ENCODE measurements at places on chromosomes 4 and X. TPM values are rescaled to one million over a fixed set of nuclear protein-coding genes. Genes with fewer than 3 reads are reported as not detected.

GRCh38 chr4:34220601-34221000 is 2023.7 kb downstream of the ARAP2 start:
- H3K36me3 ChIP-seq = no peaks in the 10 kb centered on the region
- H3K4me1 ChIP-seq = no peaks in the 10 kb centered on the region
- H3K27me3 ChIP-seq = no peaks in the 10 kb centered on the region
- H3K27ac ChIP-seq = no peak overlapping the region
- H3K4me3 ChIP-seq = no peak overlapping the region

DNA sequence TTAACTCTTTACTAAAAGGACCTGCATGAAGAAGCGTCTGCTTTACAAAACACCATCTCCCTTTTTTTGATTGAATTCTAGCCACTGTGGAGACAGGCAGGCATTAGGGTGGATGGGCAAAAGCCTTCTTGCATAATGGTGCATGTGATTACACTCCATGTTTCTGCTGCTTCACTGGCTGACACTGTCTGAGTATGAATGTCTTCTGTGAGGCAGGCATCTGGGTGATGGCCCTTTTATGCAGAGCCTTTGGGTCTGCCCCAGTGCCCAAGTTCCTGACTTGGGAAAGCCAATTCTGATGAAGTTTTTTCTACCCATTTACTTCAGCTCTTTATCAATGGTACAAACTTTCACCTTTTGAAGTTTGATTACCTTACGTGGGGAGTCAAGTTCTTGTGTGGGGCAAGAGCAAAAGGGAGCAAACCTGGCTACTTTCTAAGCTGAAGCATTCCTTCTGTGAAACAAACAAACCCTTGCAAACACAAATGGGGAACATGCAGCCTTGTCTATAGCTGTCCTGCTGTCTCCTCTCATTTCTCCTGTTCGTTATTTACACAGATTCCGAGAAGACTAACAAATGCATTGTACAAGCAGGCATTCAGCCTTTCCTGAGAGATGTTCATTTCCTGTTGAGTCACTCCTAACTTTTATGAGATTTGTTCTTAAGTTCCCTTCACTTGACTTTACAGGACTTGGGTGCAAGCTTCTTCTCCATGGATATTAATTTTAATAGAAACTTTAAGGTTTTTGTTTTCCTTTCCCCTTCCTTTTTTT is 301.9 kb downstream of the TLL1 start:
- H3K4me1 ChIP-seq = no peaks in the 10 kb centered on the region
- no peak for DNase-seq
- H3K27ac ChIP-seq = no peak overlapping the region
- no peaks in the 10 kb centered on the region for H3K27me3 ChIP-seq

DNA sequence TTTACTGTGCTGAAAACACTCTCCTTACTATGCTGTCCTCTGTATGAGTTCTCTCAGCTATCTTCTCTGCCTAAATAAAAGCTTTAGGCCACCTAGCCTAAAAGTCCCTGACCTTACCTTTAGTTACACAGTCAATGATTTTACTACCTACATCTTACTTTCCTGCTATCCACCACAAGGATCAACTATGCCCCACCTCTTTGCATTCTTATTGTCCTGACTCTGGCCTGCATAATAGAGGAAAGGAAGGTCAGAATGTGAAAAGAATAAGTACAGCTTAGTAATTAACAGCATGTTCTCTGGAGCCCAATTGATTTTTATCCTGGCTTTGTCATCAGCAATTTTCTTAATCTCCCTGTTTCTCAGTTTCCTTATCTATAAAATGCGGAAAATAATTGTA is 1257.8 kb downstream of the RPA4 start:
- H3K4me3 ChIP-seq = no peak overlapping the region
- no peaks in the 10 kb centered on the region for H3K4me1 ChIP-seq
- no peaks in the 10 kb centered on the region for H3K36me3 ChIP-seq
- no peaks in the 10 kb centered on the region for H3K27me3 ChIP-seq
- no peak overlapping the region for H3K27ac ChIP-seq

- no peak for DNase-seq
- no peak overlapping the region for H3K4me3 ChIP-seq
- no peaks in the 10 kb centered on the region for H3K36me3 ChIP-seq
- H3K4me1 ChIP-seq = no peaks in the 10 kb centered on the region
- no peaks in the 10 kb centered on the region for H3K27me3 ChIP-seq
- no peak overlapping the region for H3K27ac ChIP-seq
Measured at GRCh38 chrX:9835585-9836210, 49.5 kb downstream of the SHROOM2 start.

GRCh38 chr4:158314756-158315487 is 104.6 kb downstream of the TMEM144 start:
- H3K36me3 ChIP-seq = no peaks in the 10 kb centered on the region
- DNase-seq = no peak
- H3K4me3 ChIP-seq = no peak overlapping the region
- H3K27ac ChIP-seq = no peak overlapping the region

- H3K4me1 ChIP-seq = no peaks in the 10 kb centered on the region
- no peak for DNase-seq
- no peaks in the 10 kb centered on the region for H3K27me3 ChIP-seq
- no peak overlapping the region for H3K4me3 ChIP-seq
- H3K36me3 ChIP-seq = no peaks in the 10 kb centered on the region
- no peak overlapping the region for H3K27ac ChIP-seq
Measured at GRCh38 chrX:146451136-146451535, 358.4 kb upstream of the CXorf51B start.

- peaks cover 9% of the 10 kb centered on the region for H3K4me1 ChIP-seq
- DNase-seq = no peak
- H3K4me3 ChIP-seq = no peak overlapping the region
- H3K36me3 ChIP-seq = no peaks in the 10 kb centered on the region
- no peaks in the 10 kb centered on the region for H3K27me3 ChIP-seq
Measured at GRCh38 chr4:76626686-76627465, 191.8 kb downstream of the SHROOM3 start.

GRCh38 chr4:167622481-167623240 is 388.4 kb upstream of the SPOCK3 start:
- no peaks in the 10 kb centered on the region for H3K4me1 ChIP-seq
- no peak overlapping the region for H3K4me3 ChIP-seq

- DNase-seq = no peak
- H3K27ac ChIP-seq = no peak overlapping the region
- no peak overlapping the region for H3K4me3 ChIP-seq
- no peaks in the 10 kb centered on the region for H3K27me3 ChIP-seq
- H3K36me3 ChIP-seq = no peaks in the 10 kb centered on the region
Measured at GRCh38 chr4:67037504-67038227, 507.6 kb downstream of the CENPC start.

DNA sequence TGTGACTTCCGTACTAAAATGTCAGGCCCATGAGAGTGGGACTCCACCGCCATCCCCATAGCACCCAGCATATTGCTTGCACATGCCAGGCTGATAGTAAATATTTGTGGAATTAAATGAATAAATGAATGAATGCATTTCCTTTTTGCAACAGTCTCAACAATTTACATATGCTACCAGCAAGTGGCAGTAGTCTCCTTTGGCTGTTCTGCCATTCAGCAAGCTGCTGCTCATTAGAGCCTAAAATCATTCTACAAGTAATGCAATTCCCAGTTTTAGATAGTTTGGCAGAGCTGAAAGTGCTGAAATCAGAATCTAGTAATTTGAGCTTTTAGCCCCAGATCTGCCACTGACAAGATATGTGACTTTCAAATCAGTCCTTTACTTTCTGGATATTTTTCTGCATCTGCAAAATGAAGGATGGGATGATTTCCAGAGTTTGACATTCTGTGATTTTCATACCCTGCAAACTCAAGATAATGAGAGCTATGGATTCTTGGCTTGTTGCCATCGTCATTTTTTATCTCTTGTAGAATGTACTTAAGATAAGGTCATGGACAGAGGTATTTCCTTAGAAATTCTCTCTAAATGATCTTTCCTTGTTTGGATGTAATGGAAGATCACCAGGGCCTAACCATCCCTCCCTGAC is 35.7 kb upstream of the INTS6L start:
- H3K4me1 ChIP-seq = no peaks in the 10 kb centered on the region
- H3K4me3 ChIP-seq = no peak overlapping the region
- no peaks in the 10 kb centered on the region for H3K27me3 ChIP-seq
- H3K36me3 ChIP-seq = no peaks in the 10 kb centered on the region
- no peak for DNase-seq
- no peak overlapping the region for H3K27ac ChIP-seq

DNA sequence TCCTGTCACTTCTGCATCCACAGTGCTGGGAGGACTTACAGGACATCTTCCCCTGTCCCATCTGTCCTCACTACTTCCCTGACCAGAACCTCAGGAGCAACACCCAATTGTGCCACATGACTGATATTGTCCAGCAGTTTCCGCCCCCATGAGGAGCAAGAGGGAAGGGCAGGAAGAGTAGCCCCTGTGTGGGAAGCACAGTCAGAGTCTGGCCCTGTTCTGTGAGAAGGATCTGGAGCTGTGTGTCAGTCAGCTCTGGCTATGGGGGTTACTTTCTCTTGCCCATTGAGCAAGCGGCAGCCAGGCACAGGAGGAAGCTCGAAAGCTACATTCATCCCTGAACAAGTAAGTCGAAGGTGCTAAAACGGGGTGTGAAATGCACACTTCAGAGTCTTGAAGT is 14.8 kb upstream of the TRIM60 start:
- no peaks in the 10 kb centered on the region for H3K4me1 ChIP-seq
- H3K27ac ChIP-seq = no peak overlapping the region
- no peak for DNase-seq
- no peaks in the 10 kb centered on the region for H3K36me3 ChIP-seq

DNA sequence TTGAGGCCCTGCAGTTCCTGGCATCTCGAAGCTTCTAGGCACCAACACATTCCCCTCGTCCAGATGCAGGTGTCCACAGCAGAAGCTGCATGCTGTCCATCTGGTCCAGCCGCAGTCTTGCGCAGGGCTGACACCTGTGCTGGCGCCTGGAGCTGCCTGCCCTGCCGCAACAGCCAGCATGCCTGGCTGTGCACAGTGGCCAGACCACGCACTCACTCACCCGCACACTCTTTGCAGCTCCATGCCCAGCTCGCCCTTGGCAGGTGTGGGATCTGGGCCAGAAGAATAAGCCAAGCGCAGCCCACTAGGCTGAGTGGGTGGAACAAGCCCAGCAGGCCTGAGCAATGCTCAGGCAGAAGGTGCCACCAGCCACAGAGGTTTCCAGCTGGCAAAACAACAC is 125.6 kb downstream of the PARM1 start:
- H3K27ac ChIP-seq = no peak overlapping the region
- no peaks in the 10 kb centered on the region for H3K4me1 ChIP-seq
- no peaks in the 10 kb centered on the region for H3K36me3 ChIP-seq
- no peak overlapping the region for H3K4me3 ChIP-seq
- no peaks in the 10 kb centered on the region for H3K27me3 ChIP-seq

GRCh38 chrX:134010690-134011089 is 25.3 kb upstream of the GPC3 start:
- H3K4me3 ChIP-seq = no peak overlapping the region
- no peaks in the 10 kb centered on the region for H3K36me3 ChIP-seq
- no peak overlapping the region for H3K27ac ChIP-seq
- H3K27me3 ChIP-seq = no peaks in the 10 kb centered on the region
- no peak for DNase-seq

GRCh38 chr4:1855333-1856070 is 454 bp downstream of the LETM1 start:
- peaks cover 5% of the 10 kb centered on the region for H3K4me1 ChIP-seq
- H3K36me3 ChIP-seq = no peaks in the 10 kb centered on the region
- no peak for DNase-seq
- peak overlapping the region; percentile 82 for H3K4me3 ChIP-seq

DNA sequence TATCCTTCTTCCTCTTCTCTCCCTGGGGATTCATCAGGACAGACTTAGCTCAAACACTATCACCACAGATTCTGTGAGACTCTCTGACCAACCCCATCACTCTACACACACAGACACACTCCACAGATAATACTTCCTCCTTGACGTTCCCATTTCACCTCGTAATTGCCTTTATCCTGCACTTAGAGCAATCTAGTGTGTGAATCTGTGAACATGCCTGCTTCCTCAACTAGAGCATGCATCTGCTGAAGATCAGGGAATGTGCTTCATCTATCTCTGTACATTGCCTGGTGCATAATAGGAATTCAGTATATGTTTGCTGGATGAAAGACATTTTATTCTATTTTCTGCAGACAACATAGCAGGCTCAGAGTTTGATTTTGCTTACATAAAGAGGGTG is 25.1 kb upstream of the HS6ST2 start:
- H3K27ac ChIP-seq = no peak overlapping the region
- H3K27me3 ChIP-seq = no peaks in the 10 kb centered on the region
- no peaks in the 10 kb centered on the region for H3K36me3 ChIP-seq
- no peaks in the 10 kb centered on the region for H3K4me1 ChIP-seq
- H3K4me3 ChIP-seq = no peak overlapping the region

DNA sequence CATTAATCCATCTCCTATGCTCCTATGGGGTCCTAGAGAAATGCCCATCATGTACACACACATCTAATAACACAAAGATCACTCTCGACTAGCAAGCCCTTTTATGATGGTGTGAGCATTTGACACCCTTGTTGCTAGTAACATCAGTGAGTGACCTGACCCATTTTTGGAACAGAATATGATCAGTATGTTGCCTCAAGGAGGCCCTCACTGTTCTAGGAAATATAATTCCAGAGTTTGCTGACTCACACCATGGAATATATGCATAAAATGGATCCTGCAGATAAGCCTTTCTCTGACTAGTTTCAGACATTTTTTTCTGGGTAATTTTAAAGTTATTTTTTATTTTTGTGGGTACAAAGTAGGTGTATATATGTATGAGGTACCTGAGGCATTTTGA is 121.8 kb downstream of the AR start:
- H3K27ac ChIP-seq = no peak overlapping the region
- H3K27me3 ChIP-seq = no peaks in the 10 kb centered on the region
- no peaks in the 10 kb centered on the region for H3K4me1 ChIP-seq
- H3K36me3 ChIP-seq = no peaks in the 10 kb centered on the region

- H3K36me3 ChIP-seq = no peaks in the 10 kb centered on the region
- no peaks in the 10 kb centered on the region for H3K27me3 ChIP-seq
- no peak overlapping the region for H3K4me3 ChIP-seq
- H3K27ac ChIP-seq = no peak overlapping the region
Measured at GRCh38 chrX:154748712-154749339, 2.1 kb downstream of the GAB3 start.

- H3K36me3 ChIP-seq = no peaks in the 10 kb centered on the region
- DNase-seq = no peak
- H3K27ac ChIP-seq = no peak overlapping the region
- no peaks in the 10 kb centered on the region for H3K4me1 ChIP-seq
- no peak overlapping the region for H3K4me3 ChIP-seq
Measured at GRCh38 chr4:177293208-177294033, 16.3 kb upstream of the NEIL3 start.

- H3K4me1 ChIP-seq = no peaks in the 10 kb centered on the region
- DNase-seq = no peak
- no peaks in the 10 kb centered on the region for H3K27me3 ChIP-seq
- no peak overlapping the region for H3K27ac ChIP-seq
- H3K36me3 ChIP-seq = no peaks in the 10 kb centered on the region
- no peak overlapping the region for H3K4me3 ChIP-seq
Measured at GRCh38 chr4:57147335-57148060, 37.3 kb upstream of the IGFBP7 start.

SFRP2 gene
- total RNA-seq = 3.7 TPM

TRAM1L1 gene
- total RNA-seq = 9.5 TPM

MTTP gene
- not detected for total RNA-seq

KIF4A gene
- total RNA-seq = 1.3 TPM

DMRTC1 gene
- total RNA-seq = 0.40 TPM

MTNR1A gene
- total RNA-seq = not detected

GPC3 gene
- total RNA-seq = 2.7 TPM

All from prostate gland (tissue), 2 donors.